Memory B cell (primary cell): ENCODE measurements at places on chromosomes 5 and 9.

DNA sequence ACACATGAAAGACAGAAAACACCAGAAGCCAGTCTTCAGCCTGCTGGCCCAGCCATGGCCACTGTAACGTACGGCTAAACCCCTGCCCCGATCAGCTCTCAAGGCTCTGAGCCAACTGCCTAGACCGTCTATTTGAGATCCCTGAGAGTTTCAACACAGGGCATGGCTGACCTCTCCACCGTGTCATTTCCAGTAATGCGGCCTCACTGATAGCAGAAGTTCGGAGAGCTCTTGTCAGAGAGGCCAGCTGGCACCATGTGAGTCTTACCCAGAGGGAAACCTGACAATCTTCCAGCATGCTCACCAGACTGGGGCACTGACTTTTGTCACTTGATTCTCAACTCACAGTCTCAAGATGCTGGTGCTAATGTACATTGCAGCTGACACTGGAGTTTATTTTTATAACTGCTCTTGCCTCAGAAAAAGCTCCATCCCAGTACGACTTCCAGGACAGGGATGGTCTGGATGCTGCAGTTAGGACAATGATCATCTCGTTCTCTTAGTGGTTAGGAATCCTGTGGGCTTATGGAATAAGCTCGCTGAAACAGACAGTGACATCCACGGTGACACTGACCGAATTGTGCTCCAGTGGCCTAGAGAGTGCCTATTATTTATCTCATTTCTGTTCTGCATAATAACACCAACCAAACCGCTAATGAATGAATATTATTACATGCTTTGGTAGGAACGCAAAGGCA lies 372.7 kb downstream of the ICE1 start:
- no peak for DNase-seq

GRCh38 chr5:66039296-66039695 lies 104.8 kb upstream of the SREK1 start:
- no peak for DNase-seq

- no peak for DNase-seq
These were observed 533.8 kb upstream of the CLINT1 start for GRCh38 chr5:158392753-158393152.

GRCh38 chr9:1086517-1086916 lies 36.4 kb downstream of the DMRT2 start:
- DNase-seq, result no peak

- no peak for DNase-seq
These were observed 241.7 kb downstream of the DOCK8 start for GRCh38 chr9:456365-456764.

DNA sequence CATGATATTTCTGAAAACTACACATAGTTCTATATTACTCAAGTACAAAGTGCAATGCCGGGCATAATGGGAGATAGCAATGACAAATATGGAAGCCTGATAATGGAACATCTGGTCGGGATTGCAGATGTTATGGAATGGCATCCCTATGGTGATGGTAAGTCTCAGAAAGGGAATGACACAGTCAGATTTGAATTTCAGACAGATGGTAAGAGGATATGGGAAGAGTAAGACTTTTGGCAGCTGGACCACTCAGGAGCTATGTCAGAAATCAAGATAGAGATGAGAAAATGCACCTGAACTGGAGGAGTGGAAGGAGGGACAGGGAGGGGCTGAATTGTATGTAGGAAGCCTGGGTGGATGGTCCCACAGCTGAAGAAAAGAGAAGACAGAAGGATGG lies 200.0 kb downstream of the DTWD2 start:
- DNase-seq, result no peak

DNA sequence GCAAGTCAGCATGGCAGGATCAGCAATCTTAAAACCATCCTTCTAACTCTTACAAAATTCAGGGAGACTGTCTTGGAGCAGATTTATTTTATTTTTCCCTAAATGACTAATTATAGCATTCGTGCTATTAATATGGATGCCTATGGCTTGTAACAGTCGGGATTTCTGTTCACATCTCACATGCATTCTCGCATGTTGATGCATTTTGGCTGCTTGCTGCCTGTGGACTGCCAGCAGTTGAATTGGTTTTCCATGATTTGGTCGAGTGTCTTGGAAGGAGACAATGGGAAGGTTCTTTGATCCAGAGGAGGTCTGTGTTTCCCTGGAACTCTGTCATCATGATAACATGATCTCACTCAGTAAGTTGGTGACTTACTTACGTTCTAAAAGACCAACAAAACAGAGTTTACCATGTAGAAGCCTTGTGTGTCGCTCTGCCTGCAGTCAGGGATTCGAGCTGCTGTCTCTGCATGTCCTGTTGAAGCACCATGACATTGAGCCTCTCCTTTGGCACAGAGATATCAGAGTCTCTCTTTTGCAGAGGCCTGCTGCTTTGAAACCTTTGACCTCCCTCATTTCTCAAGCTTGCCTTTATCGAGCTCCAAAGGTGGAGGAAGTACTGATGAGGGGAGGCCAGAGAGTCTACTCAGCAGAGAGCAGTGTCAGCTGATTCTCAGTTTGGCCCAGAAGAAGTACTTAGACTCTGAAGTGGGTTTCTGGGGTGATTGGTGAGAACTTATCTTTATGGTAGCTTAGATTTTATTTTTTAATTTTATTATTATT lies 82.4 kb downstream of the ARHGAP26 start:
- no peak for DNase-seq

DNA sequence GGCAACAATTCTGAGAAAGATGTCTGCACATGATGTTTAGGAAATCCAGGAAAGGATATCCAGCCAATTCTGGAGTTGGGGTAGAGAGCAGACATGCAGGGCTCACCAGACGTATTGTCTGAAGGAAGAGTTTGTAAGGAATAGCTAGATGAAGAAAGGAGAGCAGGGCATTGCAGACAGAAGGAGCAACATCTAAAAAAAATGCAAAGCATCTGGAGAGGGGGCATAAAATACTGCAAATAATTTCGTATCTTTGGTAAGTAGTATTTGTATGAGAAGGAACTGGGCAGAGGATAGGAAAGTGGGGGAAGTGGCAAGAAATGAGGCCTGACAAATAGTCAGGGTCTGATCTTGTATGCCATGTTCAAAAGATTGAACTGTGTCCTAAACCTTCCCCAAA lies 74.8 kb downstream of the MACIR start:
- DNase-seq, result no peak

DNA sequence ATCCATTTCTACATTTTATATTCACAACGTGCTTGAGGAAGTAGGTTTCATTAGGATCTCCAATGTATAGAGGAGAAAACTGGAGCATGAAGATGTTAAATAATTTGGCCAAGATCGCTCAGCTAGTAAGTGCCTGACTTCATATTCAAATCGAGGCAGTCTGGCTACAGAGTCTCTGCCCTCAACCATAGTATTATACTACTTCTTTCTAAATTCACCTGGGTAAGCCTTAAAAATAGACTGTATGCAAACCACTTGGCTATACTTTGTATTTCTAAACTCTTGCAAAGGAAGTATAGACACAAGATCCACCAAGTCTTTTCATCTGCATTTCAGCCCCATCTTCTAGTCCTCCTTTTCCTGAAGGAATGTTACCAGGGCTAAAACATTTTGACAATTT lies 232.0 kb downstream of the PLK2 start:
- DNase-seq, result no peak

GRCh38 chr5:17090839-17091238 lies 126.6 kb upstream of the BASP1 start:
- DNase-seq, result no peak

DNA sequence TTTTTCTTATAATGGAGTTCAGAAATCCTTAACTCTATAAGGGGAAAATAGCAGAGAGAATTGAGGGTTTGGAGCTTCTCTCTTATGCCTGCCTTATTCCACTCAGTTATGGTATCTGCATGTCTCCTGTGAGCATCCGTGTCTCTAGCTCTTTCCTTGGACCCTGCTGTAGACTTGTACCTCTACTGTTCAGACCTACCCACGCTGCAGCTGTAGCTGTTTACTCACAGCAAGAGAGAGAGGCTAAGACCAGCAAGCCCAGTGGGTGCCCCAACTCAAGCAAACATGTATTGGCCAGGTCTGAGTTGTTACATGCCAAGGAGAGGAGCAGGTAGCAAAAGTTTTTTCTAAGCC lies 7.1 kb upstream of the PCSK1 start:
- no peak for DNase-seq

- DNase-seq, result no peak
These were observed 728.0 kb downstream of the CDH9 start for GRCh38 chr5:26310415-26310814.

- DNase-seq, result no peak
These were observed 578 bp upstream of the TNFAIP8 start for GRCh38 chr5:119355244-119355638.

DNA sequence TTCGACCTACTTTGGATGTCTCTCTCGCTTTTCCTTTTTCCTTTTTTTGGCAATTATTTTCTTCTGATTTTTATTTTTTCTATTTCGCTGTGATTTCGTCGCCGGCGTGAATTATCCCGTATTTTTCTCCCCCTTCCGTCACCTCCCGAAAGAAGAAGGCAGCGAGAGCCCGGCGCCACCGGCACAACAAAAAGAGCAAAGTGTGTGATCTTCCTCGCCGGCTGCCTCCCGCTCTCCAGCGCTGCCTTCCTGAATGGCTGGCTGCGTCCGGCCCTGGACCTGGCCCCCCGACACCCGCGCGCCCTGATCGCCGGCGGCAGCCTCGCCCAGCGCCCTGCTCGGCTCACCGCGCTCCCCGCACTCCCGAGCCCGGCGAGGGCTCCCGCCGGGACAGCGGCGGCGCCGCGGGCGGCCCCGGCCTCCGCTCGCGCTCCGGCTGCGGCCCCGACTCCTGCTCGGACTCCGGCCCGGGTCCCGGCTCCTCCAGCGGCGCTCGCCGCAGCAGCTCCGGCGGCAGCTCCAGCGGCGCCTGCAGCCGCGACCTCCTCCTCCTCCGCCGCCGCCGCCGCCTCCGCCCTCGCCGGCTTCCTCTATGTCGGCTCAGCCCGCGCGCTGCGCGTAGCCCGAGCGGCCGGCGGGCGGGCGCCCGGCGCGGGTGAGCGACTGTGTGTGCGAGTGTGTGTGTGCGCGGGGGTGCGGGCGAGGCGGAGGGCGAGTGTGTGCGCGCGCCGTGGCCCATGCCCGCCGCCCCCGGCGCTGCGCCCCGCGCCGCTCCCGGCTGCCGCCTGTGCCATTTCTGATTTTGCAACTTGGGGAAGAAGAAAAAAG lies 960 bp downstream of the NR2F1 start:
- DNase-seq, result no peak

- no peak for DNase-seq
These were observed 3.4 kb downstream of the MAMDC4 start for GRCh38 chr9:136855461-136856078.

- no peak for DNase-seq
These were observed 18.3 kb downstream of the RANBP17 start for GRCh38 chr5:170880084-170880483.

DNA sequence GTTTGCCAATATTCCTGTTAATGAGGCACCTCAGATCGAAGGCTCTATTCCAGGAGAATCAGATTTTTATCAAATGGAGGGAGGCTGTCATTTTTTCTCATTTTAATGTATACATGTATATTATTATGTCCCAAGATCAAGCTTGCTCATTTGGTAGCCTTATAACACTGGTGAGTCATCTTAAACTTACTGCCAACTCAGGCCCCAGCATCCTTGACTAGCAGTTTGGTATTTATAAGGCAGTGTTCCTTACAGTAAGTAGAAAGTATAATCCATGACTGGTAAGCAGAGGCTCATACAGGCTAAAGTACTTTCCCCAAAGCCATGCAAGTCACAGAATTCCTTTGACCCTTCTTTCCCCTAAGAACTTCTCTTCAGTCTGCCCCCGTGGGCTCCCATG lies 90.7 kb upstream of the NR3C1 start:
- DNase-seq, result no peak

DNA sequence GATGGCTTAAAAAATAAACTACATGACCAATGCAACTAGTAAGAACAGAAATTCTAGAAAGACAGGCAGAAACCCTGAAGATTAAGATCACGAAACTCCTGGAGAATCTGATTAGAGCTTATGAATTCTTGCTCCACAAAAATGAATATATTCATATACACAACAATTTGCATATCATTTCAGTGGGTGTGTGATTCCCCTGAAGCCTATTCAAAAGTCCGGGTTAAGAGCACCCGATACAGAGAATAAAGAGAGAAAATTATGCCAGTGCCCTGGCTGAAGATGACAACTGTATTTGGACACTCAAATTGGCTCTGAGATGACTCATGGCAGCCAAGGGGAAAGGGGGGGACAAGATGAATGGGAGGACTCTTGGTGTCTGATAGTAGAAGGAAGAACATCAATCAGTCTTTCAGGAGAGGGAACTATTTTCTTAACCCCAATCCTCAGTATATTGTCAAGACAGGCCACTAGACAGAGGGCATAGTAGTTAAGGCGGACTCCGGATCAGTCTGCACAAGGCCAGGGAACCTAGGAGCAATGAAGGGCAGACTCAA lies 6.0 kb downstream of the TMOD1 start:
- no peak for DNase-seq

DNA sequence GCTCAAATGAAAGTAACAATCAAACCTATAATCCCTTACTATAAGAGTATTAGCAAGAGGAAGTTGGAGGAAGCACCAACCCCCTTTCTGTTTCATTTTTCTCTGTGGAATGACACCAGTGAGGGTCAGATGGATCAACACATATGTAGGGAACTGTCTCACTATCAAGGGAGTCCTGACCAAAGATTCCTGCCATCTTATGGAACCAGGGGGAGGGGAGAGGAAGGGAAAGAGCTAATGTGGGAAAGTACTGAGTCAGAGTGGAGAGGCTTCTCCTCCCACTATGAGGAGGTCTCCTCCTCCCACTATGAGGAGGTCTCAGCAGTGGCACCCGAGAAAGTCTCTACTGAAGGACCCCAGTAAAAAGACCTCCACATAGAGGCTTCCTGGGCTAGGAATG lies 73.3 kb upstream of the PCSK1 start:
- no peak for DNase-seq

- DNase-seq, result no peak
These were observed 32.2 kb downstream of the NDUFA8 start for GRCh38 chr9:122127396-122127798.

- no peak for DNase-seq
These were observed 279.1 kb upstream of the EFNA5 start for GRCh38 chr5:107949688-107950341.

GRCh38 chr5:56154732-56155484 lies 78.2 kb downstream of the ANKRD55 start:
- DNase-seq, result no peak

DNA sequence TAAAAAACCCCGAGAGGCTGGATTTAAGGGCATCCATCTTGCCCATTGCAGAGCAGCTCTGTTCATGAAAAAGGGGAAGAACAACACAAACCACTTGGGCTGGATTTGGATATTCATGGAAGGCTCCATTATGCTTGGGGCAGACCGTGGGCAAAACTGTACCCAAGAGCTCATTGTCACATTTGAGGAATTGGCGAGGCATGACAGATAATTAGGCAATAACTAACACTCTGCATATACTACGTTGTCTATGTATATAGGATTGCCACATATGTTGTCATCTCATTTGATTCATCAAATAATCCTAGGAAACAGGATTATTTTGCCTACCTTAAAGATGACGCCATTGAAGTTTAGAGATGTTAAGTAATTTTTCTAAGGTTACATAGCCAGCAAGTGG lies 255.4 kb downstream of the SMARCA2 start:
- DNase-seq, result no peak
